ENCODE measurements at places on chromosomes 6 and 20. TPM values are rescaled to one million over a fixed set of nuclear protein-coding genes. Genes with fewer than 3 reads are reported as not detected.

GRCh38 chr6:167564416-167565250 is 239.7 kb downstream of the TTLL2 start:
- no peak for DNase-seq

Gene SIM1
- 0.02 TPM for polyA plus RNA-seq

- DNase-seq: no peak
Measured at GRCh38 chr20:1333462-1334369, 4.8 kb upstream of the SDCBP2 start.

- no peak for DNase-seq
Measured at GRCh38 chr6:113190170-113190569, 667.0 kb upstream of the MARCKS start.

- no peak for DNase-seq
Measured at GRCh38 chr6:3867641-3868502, 18.7 kb downstream of the FAM50B start.

Gene MYCT1
- 4.1 TPM for polyA plus RNA-seq

DNA sequence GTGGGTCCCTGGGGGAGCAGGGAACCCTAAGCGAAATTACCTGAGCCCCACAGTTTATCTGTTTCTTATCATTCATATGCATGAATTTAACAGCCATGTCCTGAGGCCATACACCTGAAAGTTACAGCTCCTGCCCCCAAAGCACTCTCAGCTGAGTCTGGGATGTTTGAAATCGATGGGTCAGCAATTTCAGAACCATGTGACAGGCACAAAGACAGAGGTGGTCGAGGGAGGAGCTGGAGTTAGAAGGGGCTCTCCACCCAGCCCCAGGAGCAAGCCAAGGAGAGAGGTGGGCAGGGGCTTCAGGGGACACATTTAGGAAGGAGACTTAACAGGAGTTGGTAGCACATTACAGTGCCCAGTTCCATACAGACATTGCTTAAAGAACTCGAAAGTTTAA is 14.9 kb downstream of the TTBK1 start:
- DNase-seq: no peak

DNA sequence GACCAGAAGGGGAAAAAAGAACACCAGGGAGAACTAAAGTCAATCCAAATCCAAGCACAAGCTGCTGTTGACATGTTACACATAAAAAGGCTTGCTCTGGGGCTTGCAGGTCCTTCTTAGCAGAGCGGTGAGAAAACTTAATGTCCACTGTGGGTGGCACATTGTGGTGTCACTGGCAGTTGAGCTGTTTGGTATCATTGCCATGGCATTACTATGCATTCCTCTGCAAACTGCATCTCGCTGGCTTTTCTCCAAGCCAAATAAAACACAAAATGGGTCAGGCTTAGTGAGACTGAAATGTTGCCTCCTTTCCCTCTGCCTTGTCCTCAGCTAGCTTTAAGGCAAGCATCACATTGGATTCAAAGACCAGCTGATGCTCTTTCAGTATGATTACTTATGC is 40.9 kb downstream of the LY86 start:
- no peak for DNase-seq
